ENCODE measurements at places on chromosomes 3 and 15. TPM values are rescaled to one million over a fixed set of nuclear protein-coding genes. Genes with fewer than 3 reads are reported as not detected.

DNA sequence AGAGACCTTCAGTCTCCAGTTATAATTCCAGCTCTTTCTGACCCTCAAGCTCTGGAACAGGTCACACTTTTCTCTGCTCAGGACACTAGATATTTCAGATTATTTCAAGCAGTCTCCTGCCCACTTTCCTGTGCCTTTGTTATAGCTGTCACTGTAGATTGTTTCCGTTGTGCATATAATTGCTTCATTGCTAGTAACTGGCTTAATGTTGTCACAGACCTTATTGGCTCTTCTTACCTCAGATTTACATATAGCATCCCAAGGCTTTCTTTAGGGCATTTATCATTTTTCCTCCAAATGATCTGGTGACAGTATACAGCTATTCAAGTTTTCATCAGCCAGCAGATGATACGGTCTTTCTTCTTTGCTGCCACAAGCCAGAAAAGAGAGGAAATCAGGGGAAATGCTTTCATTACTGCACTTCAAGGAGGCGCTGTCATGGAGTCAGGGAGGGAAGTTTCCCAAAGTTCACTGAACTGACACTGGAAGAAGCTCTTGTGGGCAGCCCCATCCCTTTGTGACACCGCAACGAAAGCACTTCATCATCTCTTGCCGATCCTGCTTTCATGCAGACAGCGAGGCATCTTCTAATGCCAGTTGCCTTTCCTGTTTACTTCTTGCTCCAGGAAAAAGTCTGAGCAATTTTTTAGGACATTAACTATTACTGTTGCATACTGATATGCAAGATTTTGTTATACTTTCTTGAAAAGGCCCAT lies 181.9 kb downstream of the CDIN1 start:
- no peak overlapping the region for H3K27ac ChIP-seq
- H3K4me1 ChIP-seq: no peaks in the 10 kb centered on the region
- no peaks in the 10 kb centered on the region for H3K27me3 ChIP-seq
- DNase-seq: no peak
- H3K36me3 ChIP-seq: no peaks in the 10 kb centered on the region

The CLDN18 gene
- 2.0 TPM for total RNA-seq

- no peak for DNase-seq
- no peaks in the 10 kb centered on the region for H3K27me3 ChIP-seq
- no peak overlapping the region for H3K27ac ChIP-seq
- H3K4me3 ChIP-seq: no peak overlapping the region
- H3K36me3 ChIP-seq: no peaks in the 10 kb centered on the region
Measured at GRCh38 chr15:74504418-74504817, 36.6 kb upstream of the ARID3B start.

- H3K4me3 ChIP-seq: no peak overlapping the region
- H3K27me3 ChIP-seq: no peaks in the 10 kb centered on the region
- H3K27ac ChIP-seq: no peak overlapping the region
Measured at GRCh38 chr3:4600493-4600892, 107.3 kb downstream of the ITPR1 start.

DNA sequence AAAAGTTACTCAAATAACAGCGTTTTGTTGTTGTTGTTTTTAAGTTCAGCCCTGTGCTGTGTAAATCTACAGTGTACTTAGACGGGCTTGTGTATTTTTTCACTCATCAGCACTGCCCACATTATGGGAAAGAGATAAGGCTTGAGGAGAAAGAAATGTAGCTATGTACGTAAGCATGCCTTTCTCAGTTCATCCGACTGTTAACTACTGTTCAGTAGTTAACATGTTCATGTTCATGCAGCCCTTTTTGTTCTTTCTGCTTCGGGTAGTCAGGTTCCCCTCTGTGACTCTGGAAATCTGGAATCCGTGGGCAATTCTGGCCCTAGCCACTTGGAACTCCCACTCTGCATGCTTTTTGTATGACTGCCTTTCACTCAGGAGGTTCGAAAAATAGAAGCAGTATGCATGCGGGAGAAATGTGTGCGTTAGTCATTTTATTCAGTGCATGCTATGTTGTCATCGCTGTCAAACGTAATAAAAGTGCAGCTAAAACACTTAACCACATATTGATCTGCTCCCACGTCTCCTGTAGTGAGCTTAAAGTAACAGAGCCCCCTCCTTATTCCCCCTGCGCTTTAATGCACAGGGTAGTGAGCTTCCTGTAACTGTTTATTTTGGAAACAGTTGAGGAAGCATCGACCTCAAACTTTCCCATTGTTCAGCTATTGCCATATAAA lies 283.1 kb upstream of the NR2F2 start:
- no peak overlapping the region for H3K4me3 ChIP-seq
- no peak for DNase-seq
- no peaks in the 10 kb centered on the region for H3K27me3 ChIP-seq

GRCh38 chr3:30943206-30943605 lies 48.7 kb upstream of the GADL1 start:
- H3K4me3 ChIP-seq: no peak overlapping the region
- H3K4me1 ChIP-seq: no peaks in the 10 kb centered on the region
- DNase-seq: no peak
- no peaks in the 10 kb centered on the region for H3K36me3 ChIP-seq
- H3K27ac ChIP-seq: no peak overlapping the region
- no peaks in the 10 kb centered on the region for H3K27me3 ChIP-seq

The RETNLB gene
- total RNA-seq: not detected

GRCh38 chr3:35594739-35595138 lies 44.6 kb upstream of the ARPP21 start:
- H3K4me1 ChIP-seq: no peaks in the 10 kb centered on the region
- no peak for DNase-seq
- no peaks in the 10 kb centered on the region for H3K36me3 ChIP-seq
- no peaks in the 10 kb centered on the region for H3K27me3 ChIP-seq
- no peak overlapping the region for H3K27ac ChIP-seq
- no peak overlapping the region for H3K4me3 ChIP-seq

The GRK7 gene
- total RNA-seq: not detected

DNA sequence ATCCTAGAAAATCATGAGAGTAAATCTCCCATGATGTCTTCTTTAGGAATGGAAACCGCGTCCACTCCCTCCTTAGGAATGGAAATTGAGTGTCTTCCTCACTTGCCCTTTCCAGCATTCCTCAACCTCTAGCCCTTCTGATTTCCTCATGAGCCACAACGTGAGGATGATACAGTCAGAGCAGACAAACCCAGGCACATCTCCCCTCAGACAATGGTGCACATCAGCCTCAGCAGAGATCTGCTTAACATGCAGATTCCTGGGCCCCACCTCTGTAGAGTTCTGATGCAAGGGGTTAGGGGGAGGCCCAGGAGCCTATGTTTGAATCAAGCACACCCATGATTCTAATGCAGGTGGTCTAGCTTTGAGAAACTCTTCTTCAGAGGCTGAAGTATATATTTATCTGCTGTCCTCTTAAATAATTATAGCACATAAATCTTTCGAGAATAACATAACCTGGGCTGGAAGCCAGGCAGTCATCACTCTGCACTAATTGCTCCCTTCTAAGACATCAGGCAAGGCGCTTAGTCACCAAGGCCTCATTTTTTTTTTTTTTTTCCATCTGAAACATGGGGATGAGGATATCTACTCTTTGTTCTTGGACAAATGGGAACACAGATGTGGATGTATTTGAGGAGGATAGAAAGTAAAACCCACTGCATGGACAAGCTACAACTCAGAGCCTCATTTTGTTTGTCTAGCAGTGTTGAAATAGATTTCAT lies 81.7 kb downstream of the PRICKLE2 start:
- H3K4me1 ChIP-seq: no peaks in the 10 kb centered on the region
- no peak overlapping the region for H3K27ac ChIP-seq
- no peak overlapping the region for H3K4me3 ChIP-seq
- H3K27me3 ChIP-seq: no peaks in the 10 kb centered on the region
- H3K36me3 ChIP-seq: no peaks in the 10 kb centered on the region
- DNase-seq: no peak

- DNase-seq: no peak
- H3K27me3 ChIP-seq: no peaks in the 10 kb centered on the region
- no peaks in the 10 kb centered on the region for H3K36me3 ChIP-seq
- no peak overlapping the region for H3K27ac ChIP-seq
- H3K4me3 ChIP-seq: no peak overlapping the region
- H3K4me1 ChIP-seq: peaks cover 27% of the 10 kb centered on the region
Measured at GRCh38 chr3:50314342-50314741, 8.2 kb downstream of the HYAL2 start.

The GOLGA8R gene
- total RNA-seq: 6.2 TPM

DNA sequence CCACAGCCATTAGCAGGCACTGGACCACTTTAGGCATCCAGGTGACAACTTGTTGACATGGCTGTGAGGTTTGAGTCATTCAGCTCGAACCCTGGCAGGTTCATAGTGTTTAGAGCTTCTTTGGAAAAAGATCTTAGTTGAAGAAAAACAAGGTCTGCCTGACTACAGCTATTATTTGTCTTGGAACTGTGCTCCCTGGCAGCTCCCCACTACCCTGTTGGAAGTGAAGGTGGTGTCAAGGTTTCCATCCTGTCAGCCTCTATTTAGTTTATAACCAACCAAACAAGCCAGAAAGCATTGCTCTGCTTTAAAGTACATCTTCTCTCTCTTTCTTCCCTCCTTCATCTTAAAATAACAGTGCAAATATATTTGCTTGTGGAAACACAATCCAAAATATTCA lies 56.8 kb downstream of the KAT2B start:
- H3K27me3 ChIP-seq: no peaks in the 10 kb centered on the region
- H3K36me3 ChIP-seq: no peaks in the 10 kb centered on the region
- peak overlapping the region; percentile 29 for H3K27ac ChIP-seq
- H3K4me3 ChIP-seq: no peak overlapping the region

GRCh38 chr15:95911570-95912279 lies 418.8 kb upstream of the NR2F2 start:
- H3K27me3 ChIP-seq: no peaks in the 10 kb centered on the region
- H3K4me1 ChIP-seq: no peaks in the 10 kb centered on the region
- no peak for DNase-seq
- H3K27ac ChIP-seq: no peak overlapping the region
- no peak overlapping the region for H3K4me3 ChIP-seq
- H3K36me3 ChIP-seq: no peaks in the 10 kb centered on the region

DNA sequence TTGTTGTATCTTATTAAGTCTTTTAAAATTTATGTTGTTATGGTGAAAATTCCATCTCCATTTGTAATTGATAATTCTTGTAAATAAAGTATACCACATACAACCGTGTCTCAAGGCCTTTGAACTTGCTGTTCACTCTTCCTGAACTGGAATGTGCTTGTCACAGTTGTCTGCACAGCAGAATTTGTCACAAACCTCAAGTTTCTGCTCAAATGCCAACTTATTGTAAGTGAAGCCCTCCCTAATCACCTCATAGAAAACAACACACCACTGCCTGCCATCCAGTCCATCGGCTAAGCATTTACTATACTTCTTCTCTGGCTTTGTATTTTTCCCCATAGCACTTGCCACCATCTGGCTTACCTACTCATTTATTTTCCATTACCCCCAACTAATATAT lies 192.3 kb downstream of the THRB start:
- no peak for DNase-seq
- no peaks in the 10 kb centered on the region for H3K36me3 ChIP-seq
- H3K4me3 ChIP-seq: no peak overlapping the region
- no peak overlapping the region for H3K27ac ChIP-seq
- H3K27me3 ChIP-seq: no peaks in the 10 kb centered on the region

GRCh38 chr3:129727707-129728106 lies 121.2 kb upstream of the PLXND1 start:
- no peak overlapping the region for H3K27ac ChIP-seq
- H3K4me1 ChIP-seq: peaks cover 4% of the 10 kb centered on the region

GRCh38 chr3:119238363-119238762 lies 2.3 kb downstream of the B4GALT4 start:
- H3K27ac ChIP-seq: no peak overlapping the region
- H3K36me3 ChIP-seq: peaks cover 5% of the 10 kb centered on the region
- H3K27me3 ChIP-seq: no peaks in the 10 kb centered on the region
- peaks cover 20% of the 10 kb centered on the region for H3K4me1 ChIP-seq

DNA sequence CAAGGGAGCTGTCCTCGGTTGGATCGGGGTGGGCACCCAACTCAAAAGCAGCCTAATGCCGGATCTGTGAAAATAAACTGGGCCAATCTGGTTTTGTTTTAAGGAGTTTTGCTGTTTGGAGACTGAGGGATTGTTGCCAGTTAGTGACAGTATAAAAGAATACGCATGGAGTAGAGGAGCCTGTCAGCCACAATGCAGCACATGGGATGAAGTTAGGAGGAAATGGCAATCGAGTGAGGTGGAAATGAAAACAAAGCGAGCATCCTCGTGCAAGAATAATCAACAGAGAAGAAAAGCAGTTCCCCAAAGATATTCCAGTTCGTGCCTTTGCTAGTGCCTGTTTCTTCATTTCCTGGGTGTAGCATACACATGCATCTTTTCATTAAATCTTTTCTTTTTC lies 108.4 kb upstream of the RORA start:
- H3K4me1 ChIP-seq: peaks cover 4% of the 10 kb centered on the region
- no peak overlapping the region for H3K27ac ChIP-seq
- DNase-seq: no peak
- no peak overlapping the region for H3K4me3 ChIP-seq
- H3K27me3 ChIP-seq: no peaks in the 10 kb centered on the region

GRCh38 chr15:50744601-50745000 lies 20.9 kb downstream of the SPPL2A start:
- no peak overlapping the region for H3K27ac ChIP-seq
- H3K4me1 ChIP-seq: peaks cover 7% of the 10 kb centered on the region
- no peaks in the 10 kb centered on the region for H3K27me3 ChIP-seq
- DNase-seq: no peak
- H3K4me3 ChIP-seq: no peak overlapping the region

DNA sequence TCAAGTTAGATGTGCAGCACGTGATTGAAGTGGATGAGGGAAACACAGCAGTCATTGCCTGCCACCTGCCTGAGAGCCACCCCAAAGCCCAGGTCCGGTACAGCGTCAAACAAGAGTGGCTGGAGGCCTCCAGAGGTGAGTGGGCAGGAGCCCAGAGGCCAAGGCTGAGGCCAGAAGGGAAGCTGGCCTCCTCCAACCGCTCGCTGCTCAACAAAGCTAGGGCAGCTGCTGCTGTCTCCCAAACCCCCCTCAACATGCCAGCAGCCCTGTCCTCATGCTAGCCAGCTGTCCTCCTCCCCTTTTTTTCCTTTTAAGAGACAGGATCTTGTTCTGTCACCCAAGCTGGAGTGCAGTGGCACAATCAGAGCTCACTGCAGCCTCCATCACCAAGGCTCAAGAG lies 57.0 kb downstream of the BOC start:
- no peaks in the 10 kb centered on the region for H3K27me3 ChIP-seq
- no peak for DNase-seq
- H3K4me1 ChIP-seq: peaks cover 46% of the 10 kb centered on the region
- no peaks in the 10 kb centered on the region for H3K36me3 ChIP-seq
- H3K4me3 ChIP-seq: no peak overlapping the region
- H3K27ac ChIP-seq: no peak overlapping the region

GRCh38 chr3:168512802-168513201 lies 417.1 kb upstream of the GOLIM4 start:
- no peak overlapping the region for H3K27ac ChIP-seq
- no peaks in the 10 kb centered on the region for H3K36me3 ChIP-seq
- no peak overlapping the region for H3K4me3 ChIP-seq

DNA sequence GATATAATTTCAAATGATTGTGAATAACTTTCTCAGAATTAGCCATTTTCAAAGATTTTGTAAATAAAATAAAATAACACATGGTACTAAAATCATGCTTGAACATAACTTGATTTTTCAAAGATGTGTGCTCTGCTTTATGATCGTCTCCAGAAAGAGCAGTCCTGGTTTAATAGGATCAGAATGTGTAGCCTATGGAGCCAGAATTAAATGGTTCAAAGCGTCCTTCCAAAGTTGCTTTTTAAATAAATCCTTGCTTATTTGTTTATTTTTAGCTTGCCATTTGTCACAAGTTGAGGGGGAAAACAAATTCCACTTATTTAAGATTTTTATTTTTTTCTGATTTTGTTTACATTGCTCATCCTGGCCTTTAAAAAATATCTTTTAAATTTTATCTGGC lies 123.7 kb upstream of the SPRED1 start:
- no peaks in the 10 kb centered on the region for H3K36me3 ChIP-seq
- H3K27me3 ChIP-seq: no peaks in the 10 kb centered on the region
- no peak overlapping the region for H3K27ac ChIP-seq
- DNase-seq: no peak
- H3K4me1 ChIP-seq: no peaks in the 10 kb centered on the region
- H3K4me3 ChIP-seq: no peak overlapping the region
